ENCODE measurements at places on chromosomes 1 and 21. TPM values are rescaled to one million over a fixed set of nuclear protein-coding genes. Genes with fewer than 3 reads are reported as not detected.

- no peak overlapping the region for H3K27ac ChIP-seq
- H3K4me3 ChIP-seq = no peak overlapping the region
- no peak for DNase-seq
- no peaks in the 10 kb centered on the region for H3K27me3 ChIP-seq
- H3K36me3 ChIP-seq = no peaks in the 10 kb centered on the region
Observed at GRCh38 chr21:44477712-44478111, 22.4 kb downstream of the LRRC3 start.

ADORA1 gene
- 1.7 TPM for total RNA-seq

- H3K4me3 ChIP-seq = no peak overlapping the region
- DNase-seq = no peak
- no peaks in the 10 kb centered on the region for H3K36me3 ChIP-seq
Observed at GRCh38 chr1:46991083-46991923, 32.2 kb upstream of the CYP4X1 start.

GRCh38 chr1:110626889-110627288 lies 20.7 kb upstream of the KCNA2 start:
- no peaks in the 10 kb centered on the region for H3K36me3 ChIP-seq
- no peak overlapping the region for H3K27ac ChIP-seq
- no peak overlapping the region for H3K4me3 ChIP-seq
- H3K27me3 ChIP-seq = no peaks in the 10 kb centered on the region

ZBTB8OS gene
- 24.1 TPM for total RNA-seq

TPTE gene
- not detected for total RNA-seq

- H3K4me1 ChIP-seq = no peaks in the 10 kb centered on the region
- no peaks in the 10 kb centered on the region for H3K27me3 ChIP-seq
- no peak overlapping the region for H3K27ac ChIP-seq
- no peak overlapping the region for H3K4me3 ChIP-seq
Observed at GRCh38 chr1:171969813-171970212, 128.5 kb downstream of the DNM3 start.

DNA sequence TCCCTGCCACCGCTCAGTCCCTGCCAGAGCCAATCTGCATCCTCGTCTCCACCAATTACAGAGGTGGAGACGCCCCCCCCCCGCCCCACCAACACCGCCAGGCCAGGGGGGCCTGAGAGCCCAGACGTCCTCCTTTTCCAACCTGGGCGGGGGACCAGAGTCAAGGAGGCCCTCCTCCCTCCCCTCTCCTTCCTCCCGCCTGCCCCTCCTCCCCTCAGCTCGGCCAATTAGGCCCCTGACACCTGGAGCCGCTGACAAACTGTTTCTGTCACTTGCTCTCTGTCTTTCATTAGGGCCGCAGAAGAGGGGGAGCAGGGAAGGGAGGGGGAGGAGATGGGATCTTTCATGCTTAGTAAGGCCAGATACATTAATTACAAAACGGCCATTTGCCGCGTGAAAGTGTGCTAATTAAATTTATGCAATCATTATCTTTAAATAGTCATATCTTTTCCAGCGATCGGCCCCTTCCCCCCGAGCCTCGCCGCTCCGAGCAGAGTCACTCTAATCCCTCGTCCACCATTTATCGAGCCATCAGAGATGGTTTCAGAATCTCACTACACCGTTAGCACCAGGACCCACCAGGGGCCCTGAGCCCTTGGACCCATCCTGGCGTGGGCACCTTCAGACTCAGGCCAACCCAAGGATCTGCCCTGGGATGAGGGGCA lies 94.7 kb downstream of the PAX7 start:
- H3K36me3 ChIP-seq = no peaks in the 10 kb centered on the region
- H3K27ac ChIP-seq = no peak overlapping the region
- no peaks in the 10 kb centered on the region for H3K4me1 ChIP-seq
- no peaks in the 10 kb centered on the region for H3K27me3 ChIP-seq
- DNase-seq = no peak
- no peak overlapping the region for H3K4me3 ChIP-seq

DNA sequence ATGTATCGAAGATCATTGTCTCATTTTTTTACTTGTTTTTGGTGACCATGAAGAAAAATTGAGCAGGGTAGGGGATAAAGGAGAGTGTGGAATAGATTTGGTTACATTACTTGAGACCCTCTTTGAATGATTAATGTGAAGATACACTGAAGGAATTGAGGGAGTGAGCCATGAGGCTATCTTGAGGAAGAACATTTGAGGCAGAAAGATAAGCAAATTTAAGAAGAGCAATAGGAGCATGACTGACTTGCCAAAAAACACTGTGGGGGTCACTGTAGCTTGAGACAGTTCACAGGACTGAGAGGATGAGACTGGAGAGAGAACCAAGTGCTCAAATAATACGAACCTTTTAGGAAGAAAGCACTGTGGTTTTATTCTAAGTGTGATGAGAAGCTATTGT lies 43.1 kb upstream of the PTPRC start:
- H3K27me3 ChIP-seq = no peaks in the 10 kb centered on the region
- H3K4me3 ChIP-seq = no peak overlapping the region
- H3K4me1 ChIP-seq = no peaks in the 10 kb centered on the region
- H3K36me3 ChIP-seq = no peaks in the 10 kb centered on the region

OR2M2 gene
- not detected for total RNA-seq

NEGR1 gene
- 0.49 TPM for total RNA-seq

- no peaks in the 10 kb centered on the region for H3K27me3 ChIP-seq
- no peaks in the 10 kb centered on the region for H3K36me3 ChIP-seq
- H3K4me1 ChIP-seq = no peaks in the 10 kb centered on the region
- H3K27ac ChIP-seq = no peak overlapping the region
- no peak overlapping the region for H3K4me3 ChIP-seq
- no peak for DNase-seq
Observed at GRCh38 chr1:195738966-195739650, 869.1 kb downstream of the KCNT2 start.

DNA sequence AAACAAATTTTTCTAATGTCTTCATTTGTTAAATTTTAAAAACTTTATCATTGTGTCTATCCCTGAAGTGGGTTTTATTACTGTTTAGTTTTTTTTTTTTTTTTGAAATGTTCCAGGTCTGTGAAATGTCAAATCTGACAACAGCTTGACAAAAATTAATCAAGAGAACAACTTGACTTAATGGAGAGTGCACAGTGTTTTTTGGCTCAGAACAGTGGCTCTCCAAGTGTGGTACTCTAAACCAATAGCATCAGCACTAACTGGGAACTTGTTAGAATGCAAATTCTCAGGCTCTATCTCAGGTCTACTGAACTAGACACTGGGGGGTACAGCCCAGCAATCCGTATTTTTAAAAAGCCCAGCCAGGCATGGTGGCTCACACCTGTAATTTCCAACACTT lies 49.2 kb downstream of the ATP1B1 start:
- H3K27ac ChIP-seq = no peak overlapping the region
- no peaks in the 10 kb centered on the region for H3K36me3 ChIP-seq
- H3K4me3 ChIP-seq = no peak overlapping the region
- H3K4me1 ChIP-seq = no peaks in the 10 kb centered on the region
- no peaks in the 10 kb centered on the region for H3K27me3 ChIP-seq

GRCh38 chr21:28790335-28790734 lies 202.3 kb downstream of the LTN1 start:
- DNase-seq = no peak
- no peak overlapping the region for H3K4me3 ChIP-seq
- no peaks in the 10 kb centered on the region for H3K27me3 ChIP-seq
- no peaks in the 10 kb centered on the region for H3K4me1 ChIP-seq

TSPEAR gene
- total RNA-seq = not detected

TNFAIP8L2 gene
- total RNA-seq = not detected

- no peak overlapping the region for H3K27ac ChIP-seq
- H3K27me3 ChIP-seq = no peaks in the 10 kb centered on the region
- H3K4me1 ChIP-seq = peaks cover 10% of the 10 kb centered on the region
- H3K36me3 ChIP-seq = no peaks in the 10 kb centered on the region
- H3K4me3 ChIP-seq = no peak overlapping the region
Observed at GRCh38 chr1:225435957-225436392, 8.1 kb upstream of the LBR start.

C1orf50 gene
- 4.8 TPM for total RNA-seq

GRCh38 chr1:162130308-162130707 lies 60.8 kb downstream of the NOS1AP start:
- no peak overlapping the region for H3K27ac ChIP-seq
- no peaks in the 10 kb centered on the region for H3K36me3 ChIP-seq
- H3K27me3 ChIP-seq = no peaks in the 10 kb centered on the region

DNA sequence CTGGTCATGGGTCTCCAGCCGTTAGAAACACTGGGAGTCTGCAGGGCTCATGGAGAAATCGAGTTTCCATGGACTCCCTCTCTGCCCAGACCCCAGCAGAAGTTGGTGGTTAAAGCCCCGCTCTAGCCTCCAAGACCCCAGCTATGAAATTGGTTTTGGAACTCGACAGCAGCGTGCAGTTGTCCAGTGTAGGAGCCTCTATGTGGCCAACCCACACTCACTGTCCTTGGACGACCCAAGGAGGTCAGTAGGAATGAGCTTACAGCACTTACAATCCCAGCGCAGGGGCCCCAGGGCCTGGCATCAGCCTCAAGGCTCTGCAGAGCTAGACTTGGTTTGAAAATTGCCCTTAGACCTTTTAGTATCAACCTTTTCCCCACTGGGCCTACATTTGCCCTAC lies 3.2 kb upstream of the PRDM16 start:
- H3K4me3 ChIP-seq = no peak overlapping the region
- peaks cover 53% of the 10 kb centered on the region for H3K4me1 ChIP-seq
- no peaks in the 10 kb centered on the region for H3K36me3 ChIP-seq
- peaks cover 50% of the 10 kb centered on the region for H3K27me3 ChIP-seq
- H3K27ac ChIP-seq = no peak overlapping the region
- DNase-seq = no peak

DNA sequence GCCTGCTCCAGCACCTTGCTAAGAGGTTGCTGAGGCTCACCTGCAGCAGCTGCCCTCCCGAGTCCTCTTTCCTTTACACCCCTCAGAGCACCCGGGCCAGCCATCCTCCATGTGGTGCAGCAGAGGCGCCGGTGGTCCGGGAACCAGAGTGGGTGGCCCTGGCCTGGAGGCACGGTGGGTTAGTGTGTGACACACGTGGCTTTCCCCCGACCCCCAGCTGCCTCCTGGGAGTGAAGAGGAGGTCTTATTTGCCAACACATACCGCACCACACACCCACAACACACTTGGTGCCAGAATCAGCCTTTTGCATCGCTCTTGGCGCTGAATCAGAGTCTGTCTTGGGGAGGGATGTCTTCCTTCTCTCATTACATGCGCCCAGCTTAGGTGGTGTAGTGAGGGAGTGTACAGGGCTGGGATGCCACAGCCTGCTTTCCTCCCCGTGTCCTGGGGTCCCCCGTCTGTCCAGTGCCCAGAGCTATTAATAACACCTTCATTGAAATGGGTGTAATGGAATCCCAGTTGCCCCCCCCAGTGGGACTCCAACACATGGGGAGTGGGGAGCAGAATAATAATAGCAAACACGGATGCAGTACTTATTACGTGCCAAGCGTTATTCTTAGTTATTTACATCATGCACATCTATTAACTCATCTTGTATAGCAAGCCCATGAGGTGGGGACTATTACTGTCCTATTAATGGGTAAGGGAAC lies 38.2 kb downstream of the MAPKAPK2 start:
- no peak for DNase-seq
- no peak overlapping the region for H3K4me3 ChIP-seq
- H3K27ac ChIP-seq = no peak overlapping the region
- H3K27me3 ChIP-seq = no peaks in the 10 kb centered on the region
- peaks cover 8% of the 10 kb centered on the region for H3K4me1 ChIP-seq

FLG2 gene
- 0.11 TPM for total RNA-seq

DCST1 gene
- not detected for total RNA-seq

LHX8 gene
- total RNA-seq = 0.23 TPM

SPRR2B gene
- total RNA-seq = 99.4 TPM

GCSAML gene
- total RNA-seq = 1.7 TPM

FMO5 gene
- total RNA-seq = 2.3 TPM

DNA sequence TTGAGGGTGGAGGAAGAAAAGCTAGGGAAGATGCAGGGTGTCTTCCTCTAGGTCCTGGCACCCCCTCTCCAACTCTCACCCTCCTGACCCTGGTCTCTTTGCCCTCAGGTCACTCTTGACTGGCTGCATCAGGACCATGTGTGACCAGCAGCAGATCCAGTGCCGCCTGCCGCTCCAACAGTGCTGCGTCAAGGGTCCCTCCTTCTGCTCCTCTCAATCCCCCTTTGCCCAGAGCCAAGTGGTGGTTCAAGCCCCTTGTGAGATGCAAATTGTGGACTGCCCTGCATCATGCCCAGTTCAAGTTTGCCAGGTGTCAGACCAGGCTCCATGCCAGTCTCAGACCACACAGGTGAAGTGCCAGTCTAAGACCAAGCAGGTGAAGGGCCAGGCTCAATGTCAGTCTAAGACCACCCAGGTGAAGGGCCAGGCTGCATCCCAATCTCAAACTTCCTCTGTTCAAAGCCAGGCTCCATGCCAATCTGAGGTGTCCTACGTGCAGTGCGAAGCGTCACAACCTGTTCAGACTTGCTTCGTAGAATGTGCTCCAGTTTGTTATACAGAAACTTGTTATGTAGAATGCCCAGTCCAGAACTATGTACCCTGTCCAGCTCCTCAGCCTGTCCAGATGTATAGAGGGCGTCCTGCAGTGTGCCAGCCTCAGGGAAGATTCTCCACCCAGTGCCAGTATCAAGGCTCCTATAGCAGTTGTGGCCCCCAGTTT lies 1.8 kb downstream of the KPRP start:
- no peak for DNase-seq
- no peaks in the 10 kb centered on the region for H3K36me3 ChIP-seq
- no peaks in the 10 kb centered on the region for H3K4me1 ChIP-seq
- H3K4me3 ChIP-seq = no peak overlapping the region
- peak overlapping the region; percentile 39 for H3K27ac ChIP-seq
- no peaks in the 10 kb centered on the region for H3K27me3 ChIP-seq

DNA sequence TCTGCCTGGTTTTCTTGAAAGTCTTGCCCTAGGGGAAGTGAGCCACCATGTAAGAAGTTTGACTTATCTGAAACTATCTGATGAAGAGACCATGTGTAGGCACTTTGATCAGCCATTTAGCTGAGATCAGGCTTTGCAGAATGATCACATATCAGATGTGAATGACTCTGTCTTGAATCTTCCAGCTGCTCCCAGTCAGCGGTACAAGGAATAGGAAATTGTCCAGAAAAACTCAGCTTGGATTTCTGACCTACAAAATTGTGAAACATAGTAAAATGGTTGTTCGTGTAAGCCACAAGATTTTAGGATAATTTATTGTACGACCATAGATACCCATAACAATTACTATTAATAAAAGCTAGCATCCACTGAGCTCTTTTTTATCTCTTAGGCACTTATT lies 41.9 kb upstream of the NTNG1 start:
- no peak overlapping the region for H3K27ac ChIP-seq
- no peaks in the 10 kb centered on the region for H3K4me1 ChIP-seq
- no peaks in the 10 kb centered on the region for H3K36me3 ChIP-seq
- DNase-seq = no peak
- H3K27me3 ChIP-seq = no peaks in the 10 kb centered on the region

DNA sequence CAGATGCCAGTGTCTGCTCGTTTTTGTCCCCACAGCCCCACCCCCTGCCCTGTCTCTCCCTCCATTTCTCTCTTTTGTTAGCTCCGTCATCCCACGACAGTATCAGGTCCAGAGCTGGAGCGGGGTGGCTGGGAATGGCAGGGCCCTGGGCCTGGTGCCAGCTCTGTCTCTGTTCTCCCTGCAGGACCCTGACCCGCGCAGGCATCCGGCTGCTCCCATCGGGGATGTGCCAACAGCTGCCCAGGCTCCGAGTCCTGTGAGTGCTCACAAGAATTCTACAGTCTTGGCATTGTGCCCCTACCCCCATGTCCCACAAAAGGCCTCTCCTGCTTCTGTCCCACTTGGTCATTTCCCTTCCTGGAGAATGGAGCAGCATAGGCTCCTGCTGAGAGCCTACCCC lies 37.4 kb downstream of the UBE2T start:
- no peak overlapping the region for H3K27ac ChIP-seq
- no peak for DNase-seq
- no peaks in the 10 kb centered on the region for H3K27me3 ChIP-seq
- no peak overlapping the region for H3K4me3 ChIP-seq
- H3K36me3 ChIP-seq = no peaks in the 10 kb centered on the region
- no peaks in the 10 kb centered on the region for H3K4me1 ChIP-seq

All from esophagus squamous epithelium (tissue), 5 donors.